Activated T-helper 2 cell treated with anti-CD3 and anti-CD28 coated beads, Interferon-gamma antibody, Interleukin-2, Interleukin-4, amounts not matched to agents 10 μg/mL and 5 μg/mL and 100 μg/mL, durations not matched to agents 14 hours and 24 hours and 36 hours (primary cell): ENCODE measurements at places on chromosomes 7 and 10. TPM values are rescaled to one million over a fixed set of nuclear protein-coding genes. Genes with fewer than 3 reads are reported as not detected.

UPK3B gene
- 1.0 and 1.2 TPM in 2 replicates for total RNA-seq

CLRN3 gene
- not detected in 2 replicates for total RNA-seq

OR2A1 gene
- not detected in 2 replicates for total RNA-seq

- DNase-seq, result no peak
These were observed 27.5 kb downstream of the PVRIG start for GRCh38 chr7:100247152-100247757.
